ENCODE measurements at places on chromosomes 13 and 19.

GRCh38 chr13:97459215-97459777 is 25.3 kb downstream of the RAP2A start:
- no peak for DNase-seq

DNA sequence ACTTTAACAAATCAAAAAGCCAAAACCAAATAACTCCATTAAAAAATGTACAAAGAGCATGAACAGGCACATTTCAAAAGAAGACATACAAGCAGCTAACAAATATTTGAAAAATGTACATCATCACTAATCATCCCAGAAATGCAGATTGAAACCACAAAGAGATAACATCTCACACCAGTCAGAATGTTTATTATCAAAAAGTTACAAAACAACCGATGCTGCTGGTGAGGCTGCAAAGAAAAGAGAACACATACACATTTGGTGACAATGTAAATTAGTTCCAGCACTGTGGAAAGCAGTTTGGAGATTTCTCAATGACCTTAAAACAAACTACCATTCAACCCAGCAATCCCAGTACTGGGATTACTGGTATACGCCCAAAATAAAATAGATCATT is 756.0 kb upstream of the PCDH20 start:
- no peak for DNase-seq

GRCh38 chr13:77065461-77066147 is 38.6 kb upstream of the FBXL3 start:
- no peak for DNase-seq

- DNase-seq = no peak
Observed at GRCh38 chr19:19486343-19487076, 28.8 kb downstream of the TSSK6 start.

GRCh38 chr13:65865206-65865605 is 1364.9 kb downstream of the PCDH9 start:
- DNase-seq = no peak

DNA sequence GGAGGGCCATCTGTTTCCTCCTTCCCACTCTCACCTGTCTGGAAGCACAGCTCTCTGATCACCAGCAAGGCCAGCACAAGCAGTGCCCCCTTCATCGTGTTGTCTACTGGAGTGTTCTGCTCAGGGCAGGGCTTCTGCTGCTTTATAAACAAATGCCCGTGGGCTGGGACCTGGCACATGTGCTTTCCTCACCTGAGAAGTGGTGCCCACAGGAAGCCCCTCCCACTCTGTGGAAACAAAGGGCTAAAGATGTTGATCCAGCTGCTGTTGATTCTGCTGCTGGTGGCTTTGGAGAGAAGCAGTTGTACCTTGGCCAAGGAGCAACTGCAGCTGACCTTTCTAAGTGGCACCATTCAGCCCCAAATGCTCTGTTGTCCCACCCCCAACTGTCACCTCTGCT is 26.4 kb upstream of the ZNF181 start:
- DNase-seq = no peak

- DNase-seq = no peak
Observed at GRCh38 chr19:8703223-8703622, 4.6 kb upstream of the ACTL9 start.

- no peak for DNase-seq
Observed at GRCh38 chr13:107808389-107808788, 406.9 kb downstream of the LIG4 start.

DNA sequence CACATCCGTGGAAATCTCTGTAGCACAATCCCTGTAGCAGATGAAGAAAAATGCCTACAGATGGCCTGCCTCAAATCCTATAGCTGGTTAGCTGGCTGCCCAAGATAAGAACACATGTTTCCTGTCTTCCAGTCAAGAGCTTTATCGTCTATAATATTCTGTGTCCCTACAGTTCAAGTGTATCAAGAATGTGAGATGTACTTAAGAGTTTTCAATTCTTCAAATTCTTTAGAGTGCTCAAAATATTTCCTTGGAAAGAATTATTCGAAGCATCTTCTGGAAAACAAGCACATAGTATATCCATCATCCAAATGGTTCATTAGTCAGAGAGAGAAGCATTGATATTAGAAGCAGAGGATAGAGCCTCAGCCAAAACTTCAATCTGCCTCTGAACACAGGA is 239.8 kb downstream of the COG6 start:
- no peak for DNase-seq

GRCh38 chr13:80840316-80840976 is 499.5 kb upstream of the SPRY2 start:
- no peak for DNase-seq

DNA sequence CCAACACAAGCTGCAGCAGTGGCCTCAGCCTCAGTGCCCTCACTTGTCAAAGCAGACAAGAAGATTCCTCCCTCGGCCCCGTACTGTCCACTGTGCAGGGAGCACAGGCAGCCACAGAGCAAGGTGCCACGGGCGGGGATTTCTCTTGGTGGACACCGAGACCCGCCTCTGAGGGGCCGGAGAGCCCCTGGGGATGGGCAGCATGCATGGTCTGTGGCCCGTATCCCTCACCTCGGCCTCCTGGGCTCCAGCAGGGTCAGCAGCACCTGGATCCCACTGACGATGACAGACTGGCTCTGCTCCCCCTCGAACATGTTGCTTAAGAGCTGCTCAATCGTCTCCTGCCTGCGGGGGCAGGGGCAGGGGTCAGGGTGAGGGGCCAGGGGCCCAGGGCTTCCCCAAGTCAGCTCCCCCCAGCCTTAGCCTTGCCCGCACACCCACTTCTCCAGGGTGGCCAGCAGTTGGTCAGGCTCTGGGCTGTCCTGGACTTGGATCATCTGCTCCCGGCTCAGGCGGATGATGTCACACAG is 13.4 kb upstream of the TMEM86B start:
- no peak for DNase-seq

GRCh38 chr13:110653271-110653670 is 37.9 kb downstream of the NAXD start:
- no peak for DNase-seq

GRCh38 chr13:98293570-98294142 is 116.6 kb upstream of the RNF113B start:
- DNase-seq = no peak

DNA sequence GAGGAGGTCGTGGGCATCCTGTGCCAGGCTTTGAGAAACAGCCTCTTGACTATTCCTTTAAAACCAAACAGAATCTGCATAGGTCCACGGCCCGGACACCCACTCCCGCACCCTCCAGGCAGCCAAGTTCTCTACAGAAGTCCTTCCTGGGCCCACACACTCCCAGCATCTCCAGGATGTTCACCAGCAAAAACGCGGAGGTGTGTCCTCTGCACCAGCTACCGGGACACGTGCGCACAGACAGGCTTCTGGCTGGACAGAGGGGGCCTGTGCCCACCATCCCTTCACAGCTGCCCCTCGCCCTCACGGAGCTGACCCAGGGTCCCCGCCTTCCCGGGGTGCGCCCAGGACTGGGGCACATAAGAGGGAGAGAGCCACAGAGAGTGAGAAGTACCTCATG is 44.2 kb downstream of the CEBPG start:
- no peak for DNase-seq

- DNase-seq = no peak
Observed at GRCh38 chr19:23098286-23098685, 18.5 kb upstream of the ZNF730 start.

DNA sequence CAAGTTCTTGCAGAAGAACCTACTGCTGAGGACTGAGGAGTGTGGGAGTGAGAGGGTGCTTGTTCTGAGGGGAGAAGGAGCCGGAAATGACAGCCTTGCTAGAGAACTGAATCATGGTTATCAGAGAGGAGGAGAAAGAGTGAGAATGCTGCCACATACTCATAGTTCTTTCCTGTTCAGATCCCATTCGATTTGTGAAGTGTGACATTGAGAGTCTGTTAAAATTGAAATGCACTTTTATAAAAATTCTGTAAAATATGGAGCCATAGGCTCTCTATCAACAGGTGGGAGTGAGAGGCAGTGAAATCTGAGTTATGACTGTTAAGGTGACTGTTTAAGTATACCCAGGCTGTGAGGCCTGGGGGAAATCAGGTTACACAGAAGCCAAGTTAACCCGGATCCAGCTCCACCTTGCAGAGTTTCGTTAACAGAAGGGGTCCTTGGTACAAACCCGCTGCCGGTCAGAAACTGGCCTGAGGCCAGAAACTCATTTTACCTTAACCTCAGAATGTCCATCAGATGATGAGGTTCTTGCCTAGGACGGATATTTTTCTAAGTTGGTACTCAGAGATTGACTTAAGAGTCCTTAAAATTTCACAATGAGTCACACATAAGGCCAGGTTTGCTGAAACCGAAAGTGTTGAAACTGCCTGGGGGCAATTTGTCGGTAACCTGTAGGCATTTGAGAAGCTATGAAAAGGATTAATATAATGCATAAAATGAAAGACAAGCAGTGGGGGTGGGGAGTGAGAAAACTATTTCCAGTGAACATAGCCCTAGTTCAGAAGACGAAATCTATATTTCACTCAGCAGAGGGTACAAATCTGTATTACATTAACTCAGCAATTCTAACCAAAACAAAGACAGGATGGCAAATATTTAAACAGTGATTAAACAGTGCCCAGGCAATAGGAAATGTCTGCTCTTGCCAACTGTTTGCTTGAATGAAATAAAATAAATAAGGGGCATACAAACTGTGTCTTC is 350.5 kb downstream of the KCNRG start:
- DNase-seq = peak; percentile 62

DNA sequence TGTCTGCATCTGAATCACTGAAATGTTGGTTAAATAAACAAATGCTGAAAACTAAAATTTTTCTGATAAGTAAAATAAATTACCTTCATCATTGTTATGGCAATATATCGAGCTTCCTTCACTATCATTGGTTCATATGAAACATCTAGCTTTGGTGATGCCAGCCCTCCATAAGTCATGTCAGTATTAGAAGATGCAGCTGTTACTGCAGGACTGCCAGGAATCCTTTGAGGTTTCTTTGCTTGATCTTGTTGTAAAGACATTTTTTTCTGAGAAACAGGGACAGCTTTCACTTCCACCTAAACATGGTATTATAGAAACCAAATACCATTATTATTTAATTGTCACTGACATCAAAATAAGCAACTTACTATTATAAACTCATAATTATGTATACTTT is 123.7 kb upstream of the FBXL3 start:
- DNase-seq = no peak

GRCh38 chr13:98303858-98304257 is 126.8 kb upstream of the RNF113B start:
- no peak for DNase-seq

- no peak for DNase-seq
Observed at GRCh38 chr19:5910638-5910907, 3.5 kb upstream of the CAPS start.

GRCh38 chr19:46828484-46828883 is 22.2 kb downstream of the AP2S1 start:
- no peak for DNase-seq

GRCh38 chr19:32624410-32624809 is 43.4 kb downstream of the PDCD5 start:
- no peak for DNase-seq

DNA sequence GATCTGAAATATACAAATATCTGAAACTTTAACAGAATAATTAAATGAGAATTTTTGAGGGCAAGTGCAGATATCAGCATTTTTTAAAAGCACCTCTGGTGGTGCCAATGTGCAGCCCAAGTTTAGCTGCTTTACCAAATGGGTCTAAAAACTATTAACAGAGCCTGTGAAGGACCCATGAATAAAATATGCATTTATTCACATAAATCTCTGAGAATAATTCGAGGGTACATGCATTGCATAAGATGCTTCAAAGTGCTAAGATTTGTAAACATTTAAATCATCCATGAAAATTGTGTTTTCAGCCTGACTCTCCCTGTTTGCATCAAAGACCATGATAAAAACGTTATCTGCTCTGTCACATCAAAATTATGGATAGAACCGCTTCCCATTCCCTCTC is 47.1 kb upstream of the TNFSF11 start:
- no peak for DNase-seq

DNA sequence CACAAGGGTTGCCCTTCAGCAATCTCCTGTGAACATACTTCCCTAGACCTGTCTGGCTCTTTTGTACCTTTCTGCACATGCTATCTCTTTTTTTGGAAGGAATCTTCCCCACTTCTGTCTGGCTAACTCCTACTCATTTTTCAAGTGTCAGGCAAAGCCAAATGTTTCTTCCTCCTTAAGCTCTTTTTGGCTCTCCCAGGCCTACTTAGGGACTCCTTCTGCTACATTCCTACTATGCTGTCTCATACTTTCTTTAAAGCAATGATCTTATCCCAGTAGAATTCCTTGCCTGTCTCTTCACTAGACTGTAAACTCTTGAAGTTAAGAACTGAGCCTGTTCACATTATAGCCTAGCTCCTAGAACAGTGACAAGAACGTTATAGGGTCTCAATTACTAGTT is 114.9 kb upstream of the WASF3 start:
- DNase-seq = no peak

DNA sequence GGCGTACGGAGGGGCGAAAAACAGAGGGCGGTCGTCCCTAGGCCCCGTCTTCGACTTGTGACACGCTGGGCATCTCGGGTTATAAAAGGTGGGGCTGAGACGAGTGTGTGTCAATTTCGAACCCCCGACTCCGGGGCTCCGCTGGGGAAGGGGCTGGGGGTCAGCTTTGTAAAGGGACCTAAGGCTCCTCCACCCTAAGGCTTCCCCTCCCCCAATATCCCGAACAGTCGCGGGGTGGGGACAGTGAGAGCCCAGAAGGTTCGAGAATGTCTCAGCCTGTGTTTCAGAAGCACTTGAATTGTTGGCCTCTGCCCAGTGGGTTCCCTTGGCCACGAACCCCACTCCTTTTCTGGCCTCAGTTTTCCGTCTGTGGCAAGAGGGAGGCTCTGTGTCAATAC is 450 bp downstream of the SELENOW start:
- no peak for DNase-seq

- no peak for DNase-seq
Observed at GRCh38 chr13:106551751-106552150, 16.2 kb downstream of the ARGLU1 start.

- DNase-seq = no peak
Observed at GRCh38 chr19:13120031-13120430, 2.0 kb downstream of the NACC1 start.

GRCh38 chr13:51704399-51705313 is 99.3 kb downstream of the DHRS12 start:
- no peak for DNase-seq

- DNase-seq = no peak
Observed at GRCh38 chr13:51380269-51380668, 40.8 kb downstream of the SERPINE3 start.

DNA sequence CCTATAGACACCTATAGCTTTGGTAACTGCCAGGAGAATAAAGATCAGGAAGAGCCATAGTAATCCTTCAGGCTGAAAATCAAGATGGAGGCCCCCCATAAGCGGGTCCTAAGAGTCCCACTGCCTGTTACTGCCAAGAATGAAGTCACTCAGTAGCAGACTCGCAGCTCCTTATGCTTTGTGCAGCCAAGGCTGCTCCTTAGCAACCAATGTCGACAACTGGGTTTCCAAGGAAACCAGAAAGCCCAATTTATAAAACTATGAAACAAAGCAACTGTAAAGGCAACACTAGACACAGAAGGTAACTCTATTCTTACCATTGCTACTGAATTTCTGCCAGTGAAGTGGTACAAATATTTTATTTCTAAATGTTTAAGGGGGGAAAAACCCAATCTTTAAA is 56.5 kb downstream of the DCLK1 start:
- no peak for DNase-seq
